ENCODE measurements at places on chromosomes 5 and 9. TPM values are rescaled to one million over a fixed set of nuclear protein-coding genes. Genes with fewer than 3 reads are reported as not detected.

Gene FGF10
- not detected for polyA plus RNA-seq

Gene TMEM167A
- 1,295 TPM for polyA plus RNA-seq

Gene IDNK
- 10.2 TPM for polyA plus RNA-seq

Gene CDC20B
- polyA plus RNA-seq, result not detected

Gene TEK
- polyA plus RNA-seq, result not detected

Gene TGFBI
- polyA plus RNA-seq, result 0.56 TPM

Gene TMED7
- polyA plus RNA-seq, result 112 TPM

Gene DMRTA1
- not detected for polyA plus RNA-seq

Gene ANKRD34B
- polyA plus RNA-seq, result not detected

Gene TAF11L6
- polyA plus RNA-seq, result not detected

Gene HTR4
- polyA plus RNA-seq, result not detected

Gene PCDHB14
- polyA plus RNA-seq, result 5.4 TPM
